ENCODE measurements at places on chromosomes 5 and 9.

DNA sequence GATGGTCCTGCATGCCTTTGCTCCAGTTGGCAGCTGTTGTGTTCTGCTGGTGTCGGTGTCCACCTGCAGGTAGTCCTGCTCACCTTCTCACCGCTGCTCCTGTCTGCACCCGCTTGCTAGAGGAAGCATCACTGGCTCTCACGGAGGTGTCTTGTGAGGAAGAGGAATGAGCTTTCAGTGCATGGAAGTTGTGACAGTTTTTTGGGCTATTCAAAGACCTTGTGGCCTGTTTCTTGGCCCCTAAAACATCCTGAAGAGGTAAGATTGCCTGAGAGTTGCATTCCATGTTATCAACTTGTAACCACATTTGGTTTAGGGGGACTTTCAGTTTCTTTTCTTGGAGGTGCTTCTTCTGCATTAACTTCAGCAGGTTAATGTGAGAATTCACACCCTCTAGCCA is 85.6 kb downstream of the MACROH2A1 start:
- DNase-seq: no peak

DNA sequence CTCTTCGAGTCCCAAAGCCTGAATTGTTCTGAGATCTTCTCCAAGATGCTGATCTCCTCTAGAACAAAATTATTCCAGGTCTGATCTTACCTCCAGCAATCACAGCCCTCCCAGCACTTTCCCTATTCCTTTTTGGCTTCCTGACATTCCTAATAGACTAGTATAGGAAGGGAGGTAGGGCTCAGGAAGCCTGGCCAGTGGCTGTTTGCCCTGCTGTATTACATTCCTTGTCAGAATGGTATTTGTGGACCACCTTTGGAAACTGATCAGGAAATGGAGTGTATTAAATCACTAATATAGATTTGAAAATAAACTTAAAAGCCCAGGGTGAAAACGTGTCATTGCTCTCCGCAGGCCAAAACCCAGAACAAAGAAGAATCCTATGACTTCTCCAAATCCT is 74.3 kb upstream of the ENTREP1 start:
- no peak for DNase-seq

DNA sequence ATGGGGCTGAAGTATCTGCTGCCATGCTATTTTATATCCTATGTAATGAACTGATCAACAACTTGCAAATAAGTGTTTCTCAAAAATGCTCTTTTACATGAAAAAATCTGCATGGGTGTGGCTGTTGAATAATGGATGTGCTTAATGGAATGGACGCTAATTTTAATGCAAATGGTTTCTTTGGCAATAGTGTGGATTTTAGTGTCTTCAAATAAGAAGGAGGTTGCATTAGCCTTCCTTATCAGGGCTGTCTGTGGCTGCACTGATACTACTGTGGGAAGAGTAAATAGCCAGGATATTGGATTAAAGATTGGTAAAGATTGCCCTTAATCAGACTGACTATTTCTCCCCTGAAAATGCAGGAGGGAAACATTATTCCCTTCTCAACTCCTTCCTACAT is 121.9 kb upstream of the STK32A start:
- no peak for DNase-seq

DNA sequence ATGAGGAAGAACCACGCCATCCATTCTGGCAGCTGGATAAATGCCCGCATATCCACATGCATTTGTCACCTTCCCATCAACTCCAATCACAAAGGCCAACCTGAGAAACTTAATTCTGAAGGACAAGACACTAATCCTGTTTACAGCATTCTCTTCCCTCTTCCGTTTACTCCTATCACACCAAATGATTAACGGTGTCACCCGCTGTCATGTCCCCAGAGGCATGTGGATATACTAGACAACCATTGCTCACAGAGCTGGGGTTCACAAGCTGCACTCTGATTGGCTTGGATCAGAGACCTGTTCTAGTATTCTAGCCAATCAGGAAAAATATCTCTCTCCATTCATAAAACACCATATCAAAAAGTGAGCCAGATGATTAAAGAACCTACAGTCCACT is 3.6 kb downstream of the MACROH2A1 start:
- DNase-seq: no peak

- DNase-seq: peak; percentile 2
These were observed 93.4 kb downstream of the STRBP start for GRCh38 chr9:123174887-123175518.

- DNase-seq: no peak
These were observed 15.1 kb downstream of the LPAR1 start for GRCh38 chr9:111023128-111023527.

DNA sequence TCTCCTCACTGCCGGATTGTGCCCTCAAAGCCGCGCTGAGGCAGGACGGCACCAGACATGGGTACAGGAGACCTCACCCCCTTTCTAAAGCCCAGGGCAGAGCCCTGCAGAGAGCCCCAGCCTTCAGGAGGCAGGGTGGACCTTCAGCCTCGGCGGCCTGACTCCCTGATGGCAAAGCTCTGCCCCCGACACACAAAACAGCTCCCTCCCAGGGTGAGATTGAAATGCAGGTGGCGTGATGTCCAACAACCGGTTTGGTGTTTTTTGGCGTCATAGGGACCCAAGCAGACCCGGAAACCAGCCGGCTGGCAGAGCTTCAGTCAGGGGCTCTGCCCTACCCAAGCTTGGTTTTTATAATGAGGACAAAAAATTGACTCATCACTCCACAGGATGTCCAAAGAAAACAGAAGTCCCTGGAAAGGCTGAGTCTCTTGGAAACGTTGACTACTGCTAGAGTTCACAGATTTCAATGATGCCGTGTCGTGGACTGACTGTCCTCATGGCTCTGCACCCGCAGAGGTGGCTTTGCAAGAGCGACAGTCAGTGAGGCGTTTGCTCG is 275.2 kb upstream of the IRX1 start:
- DNase-seq: no peak

DNA sequence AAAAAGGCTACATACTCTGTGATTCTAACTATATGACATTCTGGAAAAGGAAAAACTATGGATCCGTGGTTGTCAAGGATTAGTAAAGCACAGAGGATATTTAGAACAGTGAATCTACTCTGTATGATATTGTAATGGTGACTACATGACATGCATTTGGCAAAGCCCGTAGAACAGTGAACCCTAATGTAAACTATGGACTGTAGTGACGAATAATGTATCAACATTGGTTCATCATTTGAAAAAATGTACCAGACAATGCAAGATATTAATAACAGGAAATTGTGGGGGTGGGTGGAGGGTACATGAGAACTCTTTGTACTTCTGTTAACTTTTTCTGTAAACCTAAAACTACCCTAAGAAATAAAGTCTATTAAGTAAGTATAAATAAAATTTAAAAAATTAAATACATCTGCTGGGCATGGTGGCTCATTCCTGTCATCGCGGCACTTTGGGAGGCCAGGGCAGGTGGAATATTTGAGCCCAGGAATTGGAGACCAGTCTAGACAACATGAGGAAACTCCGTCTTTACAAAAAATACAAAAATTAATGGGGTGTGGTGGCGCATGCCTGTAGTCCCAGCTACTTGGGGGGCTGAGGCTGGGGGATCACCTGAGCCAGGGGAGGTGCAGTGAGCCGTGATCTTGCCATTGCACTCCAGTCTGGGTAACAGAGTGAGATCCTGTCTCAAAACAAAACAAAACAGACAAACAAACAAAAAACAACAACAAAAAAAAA is 101.7 kb upstream of the TBC1D2 start:
- DNase-seq: no peak

DNA sequence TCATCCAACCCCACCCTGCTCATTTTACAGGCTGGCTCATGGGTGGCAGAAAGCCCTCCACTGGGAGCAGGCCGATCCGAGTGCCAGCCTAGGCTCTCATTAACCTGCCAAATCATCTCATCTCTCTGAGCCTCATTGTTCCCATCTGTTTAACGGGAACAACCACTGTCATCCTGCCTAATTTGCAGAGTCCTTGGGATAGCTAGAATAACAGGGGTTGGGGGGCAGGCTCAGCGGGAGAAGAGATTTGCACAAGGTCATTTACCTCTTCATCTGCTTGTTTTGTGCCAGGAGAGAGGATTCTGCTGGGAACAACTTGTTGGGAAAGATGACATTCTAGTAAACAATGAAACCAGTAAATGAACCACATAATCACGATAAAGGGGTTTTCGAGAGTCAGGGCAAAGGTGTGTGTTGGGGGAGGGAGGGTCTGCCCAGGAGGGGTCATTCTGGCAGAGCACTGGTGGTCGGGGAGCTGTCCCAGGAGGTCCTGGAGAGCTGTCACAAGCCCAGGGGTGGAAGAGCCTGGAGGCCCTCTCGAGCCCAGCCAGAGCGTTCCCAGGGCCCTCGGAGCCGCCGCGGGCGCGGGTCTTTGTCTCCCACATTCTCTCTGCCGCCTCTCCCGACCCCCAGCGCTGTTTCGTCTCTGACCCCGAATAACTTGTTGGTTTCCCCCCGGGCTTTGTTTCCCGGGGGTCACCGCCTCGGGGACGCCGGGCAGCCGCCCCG is 22.8 kb upstream of the NDST1 start:
- no peak for DNase-seq

DNA sequence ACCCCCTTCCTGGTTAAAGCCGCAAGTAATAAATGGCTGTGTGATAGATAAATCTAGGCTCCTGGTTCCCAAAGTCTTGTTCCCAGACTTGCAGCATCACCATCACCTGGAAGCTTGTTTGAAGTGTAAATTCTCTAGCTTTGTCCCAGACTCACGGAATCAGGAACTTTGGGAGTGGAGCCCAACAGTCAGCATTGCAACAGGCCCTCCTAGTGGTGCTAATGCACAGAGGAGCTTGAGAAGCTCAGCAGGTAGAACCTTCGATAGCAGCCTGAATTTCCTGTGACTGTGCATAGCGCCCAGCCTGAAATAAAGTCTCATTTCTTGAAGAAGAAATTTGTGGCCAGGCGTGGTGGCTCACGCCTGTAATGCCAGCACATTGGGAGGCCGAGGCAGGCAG is 30.3 kb upstream of the MELK start:
- DNase-seq: no peak

DNA sequence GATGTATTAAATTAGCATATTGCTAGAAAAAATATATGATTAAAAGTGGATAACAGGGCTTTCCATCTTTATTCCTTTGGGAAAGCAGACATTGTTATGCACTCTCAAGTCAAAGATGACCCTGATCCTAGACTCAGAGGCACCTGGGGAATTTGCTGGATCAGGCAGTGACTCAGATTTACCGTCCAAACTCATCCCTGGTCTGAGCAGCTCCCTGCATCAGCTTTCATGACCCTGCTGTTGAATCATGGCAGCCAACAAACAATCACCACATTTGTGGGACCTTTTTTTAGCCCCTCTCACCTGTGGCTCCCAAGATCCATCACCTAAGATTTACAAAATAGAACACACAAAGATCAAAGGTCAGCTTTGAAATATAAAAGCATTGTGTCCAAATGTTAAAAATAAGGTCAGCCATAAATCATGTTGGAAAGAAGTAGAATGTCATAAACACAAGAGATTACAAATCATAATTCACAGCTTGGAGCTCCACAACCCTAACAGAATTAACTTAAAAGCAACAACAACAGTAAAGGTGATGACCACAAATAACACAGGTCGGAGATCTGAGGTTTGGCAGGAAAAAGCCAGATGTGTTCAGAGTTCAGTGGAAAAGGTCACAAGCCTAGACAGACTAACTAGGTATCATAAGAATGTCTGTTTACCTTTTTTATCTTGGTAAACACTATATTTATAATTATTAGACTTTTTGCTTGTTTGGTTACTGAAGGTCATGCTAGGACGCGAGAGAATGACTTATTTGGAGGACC is 55.5 kb downstream of the ZFAND5 start:
- no peak for DNase-seq

- no peak for DNase-seq
These were observed 63.9 kb downstream of the FAM114A2 start for GRCh38 chr5:153974813-153975163.

DNA sequence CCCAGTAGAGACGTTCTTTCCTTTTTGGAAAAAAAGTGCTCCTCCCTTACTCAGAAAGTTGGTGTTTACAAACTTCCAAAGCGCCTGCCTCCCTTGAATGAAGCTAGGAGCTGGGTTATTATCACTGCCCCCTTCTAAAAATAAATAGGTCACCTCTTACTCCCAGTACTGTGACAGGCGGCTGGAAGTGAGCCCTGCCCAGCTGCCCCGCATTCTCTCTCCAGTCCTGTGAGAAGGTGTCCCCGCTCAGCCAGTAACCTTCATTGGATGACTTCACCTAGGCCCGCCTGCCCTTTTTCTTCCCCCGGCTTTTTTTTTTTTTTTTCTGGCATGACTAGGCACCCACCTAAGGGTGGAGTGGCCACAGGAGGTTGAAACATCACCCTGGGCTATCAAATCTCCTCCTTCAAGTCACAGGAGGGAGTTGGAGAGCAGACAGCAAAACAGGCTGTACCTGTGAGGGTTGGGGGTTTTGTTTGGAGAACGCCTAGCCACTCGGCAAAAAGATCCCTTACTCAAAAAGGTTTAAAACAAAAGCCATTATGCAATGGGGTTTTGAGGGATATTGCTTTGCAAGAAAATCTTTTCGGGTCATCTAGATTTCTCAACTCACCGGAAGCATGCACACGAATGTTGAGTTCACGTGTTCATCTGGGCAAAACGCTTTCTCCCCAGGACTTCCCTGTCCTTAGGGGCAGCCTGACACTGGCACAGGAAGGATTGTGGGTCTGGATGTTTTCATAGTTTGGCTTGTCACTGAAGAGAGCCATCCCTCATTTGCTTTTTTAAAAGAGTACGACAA is 43.3 kb upstream of the ZNF622 start:
- DNase-seq: no peak

- DNase-seq: peak; percentile 89
These were observed 123.1 kb downstream of the RXRA start for GRCh38 chr9:134449180-134449916.

DNA sequence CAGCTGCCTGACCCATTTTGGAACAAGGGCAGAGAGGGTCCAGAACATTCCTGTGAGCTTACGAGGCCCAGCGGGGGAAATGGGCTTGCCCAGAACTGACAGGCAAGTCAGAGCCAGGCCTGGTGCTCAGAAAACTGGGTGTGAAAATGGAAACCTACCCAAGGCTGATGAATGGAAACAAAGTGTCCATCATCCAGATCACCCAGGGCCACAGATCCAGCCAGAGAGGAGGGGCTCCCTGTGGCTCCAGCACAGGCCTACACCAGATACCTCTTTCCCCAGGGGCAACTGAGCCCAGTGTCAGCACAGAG is 3.1 kb downstream of the CLTB start:
- no peak for DNase-seq

GRCh38 chr9:82549174-82549821 is 513.6 kb downstream of the RASEF start:
- DNase-seq: no peak
